GM13976 (cell line): ENCODE measurements at places on chromosomes 4 and X.

DNA sequence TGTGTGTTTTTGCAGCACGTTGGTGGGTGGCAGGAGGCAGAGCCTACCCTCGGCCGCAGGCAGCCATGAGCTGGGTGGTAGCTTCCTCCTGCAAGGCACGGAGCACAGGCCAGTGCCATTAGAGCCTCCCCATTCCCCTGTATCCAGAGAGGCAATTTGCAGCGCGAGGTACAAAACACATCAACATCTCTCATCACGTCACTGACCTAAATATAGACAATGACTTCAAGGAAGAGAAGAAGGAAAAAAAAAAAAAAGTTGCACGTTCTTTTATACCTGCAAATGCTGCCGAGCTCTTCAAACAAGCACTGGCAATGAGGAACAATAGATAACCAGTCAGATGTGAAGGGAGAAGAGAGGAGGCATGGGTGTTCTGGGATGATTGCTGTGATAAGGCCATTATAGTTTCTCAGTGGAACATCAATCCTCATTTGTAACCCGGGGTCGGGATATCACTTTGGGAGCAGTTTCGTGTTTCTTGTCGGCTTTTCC is 159.9 kb downstream of the MGST2 start:
- DNase-seq, result no peak

DNA sequence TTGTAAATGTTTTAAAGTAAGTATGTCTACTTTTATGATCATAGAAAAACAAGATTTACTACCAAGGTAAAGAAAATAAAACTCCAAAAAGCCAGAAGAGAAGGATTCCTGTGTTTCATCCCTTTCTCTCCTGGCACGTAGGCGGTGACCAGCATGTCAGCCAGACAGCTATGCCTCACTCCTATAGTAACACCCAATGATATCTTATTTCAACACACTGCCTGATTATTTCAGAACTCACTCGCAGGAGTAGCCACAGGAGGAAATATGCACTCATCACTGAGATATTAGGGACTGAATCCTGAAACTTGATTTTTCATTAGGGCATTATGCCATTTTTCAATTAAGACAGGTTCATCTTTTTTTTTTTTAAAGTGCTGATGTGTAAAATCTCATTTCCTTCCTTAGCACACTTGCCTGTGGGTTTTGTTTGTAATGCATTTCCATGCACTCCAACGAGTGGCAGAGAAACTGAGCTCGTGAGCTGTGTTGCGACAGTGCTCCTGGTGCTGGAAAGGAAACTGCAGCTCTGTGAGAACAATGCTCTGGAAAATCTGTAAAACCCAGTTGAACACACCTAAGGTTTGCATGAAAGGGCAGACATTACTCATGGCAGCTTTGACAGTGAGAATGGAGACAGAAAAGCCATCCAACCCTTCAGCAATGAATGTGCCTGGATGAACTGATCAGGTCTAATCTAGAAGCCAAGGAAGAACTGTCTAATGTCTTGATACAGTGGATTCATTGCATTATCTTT is 18.2 kb downstream of the RAI2 start:
- no peak for DNase-seq

GRCh38 chrX:124455966-124456365 is 109.6 kb downstream of the SH2D1A start:
- DNase-seq, result no peak

DNA sequence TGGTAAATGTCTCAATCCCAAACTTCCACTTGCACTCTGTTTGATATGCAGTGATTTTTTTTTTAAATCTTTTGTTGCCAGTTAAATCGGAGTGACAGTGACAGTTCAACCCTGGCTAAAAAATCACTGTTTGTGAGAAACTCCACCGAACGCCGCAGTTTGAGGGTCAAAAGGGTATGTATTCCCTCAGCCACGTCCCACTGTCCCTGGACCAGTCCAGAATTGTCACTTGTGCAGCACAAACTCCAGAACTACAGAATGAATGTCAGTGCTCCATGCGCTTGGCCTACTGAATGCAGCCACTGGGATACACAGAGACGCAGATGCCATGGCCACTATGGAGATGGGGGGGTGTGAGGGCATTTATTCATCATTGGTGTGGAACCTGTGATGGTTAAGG is 34.2 kb downstream of the CLDN22 start:
- DNase-seq, result no peak

DNA sequence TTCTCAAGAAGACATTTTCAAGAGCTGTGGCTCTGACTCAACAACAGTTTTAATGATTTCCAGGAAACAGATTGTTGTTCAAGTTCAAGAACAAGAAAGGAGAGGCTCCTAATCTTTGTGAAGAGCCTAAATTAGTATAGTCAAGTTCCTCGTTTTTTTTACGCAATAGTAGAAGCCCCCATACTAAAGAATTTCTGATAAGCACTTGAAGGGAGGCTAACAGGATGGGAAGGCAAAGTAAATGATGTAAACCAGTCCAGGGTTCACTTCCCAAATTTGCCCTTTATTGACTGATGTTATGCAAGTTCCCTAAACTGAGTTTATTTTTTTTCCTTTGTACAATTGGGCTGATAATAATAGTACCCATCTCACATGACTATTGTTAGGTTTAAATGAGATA is 178.2 kb downstream of the RTL9 start:
- DNase-seq, result no peak

- peak; percentile 72 for DNase-seq
Measured at GRCh38 chr4:3791910-3792542, 25.8 kb downstream of the ADRA2C start.

DNA sequence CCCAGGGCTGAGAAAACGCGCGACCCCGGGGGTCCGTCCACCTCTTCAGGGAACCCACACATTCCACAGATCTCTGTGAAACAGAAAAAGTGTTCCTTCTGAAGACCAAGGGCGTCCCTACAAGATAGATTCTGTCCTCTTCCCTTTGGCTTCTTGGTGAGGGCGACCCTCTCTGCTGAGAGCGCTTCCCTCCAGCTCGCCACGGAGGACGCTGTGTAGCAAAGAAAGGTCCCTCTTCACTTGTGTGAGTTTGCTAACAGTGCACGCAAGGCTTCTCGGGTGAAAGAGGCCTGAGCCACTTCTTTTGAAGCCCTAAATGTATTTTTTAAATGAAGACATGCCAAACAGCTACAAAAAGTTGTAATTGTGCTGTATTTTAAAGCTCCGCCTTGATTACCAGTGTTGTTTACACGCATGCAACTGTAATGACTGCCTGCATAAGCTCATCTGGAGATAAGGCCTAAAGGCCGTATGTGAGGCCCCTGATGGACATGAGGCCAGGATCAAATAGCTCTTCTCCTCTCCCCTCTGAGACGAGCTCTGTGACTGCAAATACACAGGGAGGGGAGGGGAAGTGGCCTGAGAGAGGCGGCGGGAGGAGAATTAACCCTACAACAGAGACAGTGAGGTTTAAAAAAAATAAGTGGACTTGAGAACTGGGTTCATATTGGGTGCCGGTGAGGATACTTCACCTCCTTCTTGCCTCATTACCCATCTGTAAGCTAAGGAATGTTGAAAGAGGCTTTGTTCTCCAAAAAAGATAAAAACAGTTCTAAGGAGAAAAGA is 95.5 kb downstream of the SOWAHB start:
- no peak for DNase-seq

GRCh38 chr4:1043651-1044468 is 32.4 kb downstream of the FGFRL1 start:
- no peak for DNase-seq

- no peak for DNase-seq
Measured at GRCh38 chrX:140346729-140347128, 158.1 kb downstream of the SOX3 start.

- no peak for DNase-seq
Measured at GRCh38 chr4:154984148-154984547, 203.1 kb downstream of the RBM46 start.

DNA sequence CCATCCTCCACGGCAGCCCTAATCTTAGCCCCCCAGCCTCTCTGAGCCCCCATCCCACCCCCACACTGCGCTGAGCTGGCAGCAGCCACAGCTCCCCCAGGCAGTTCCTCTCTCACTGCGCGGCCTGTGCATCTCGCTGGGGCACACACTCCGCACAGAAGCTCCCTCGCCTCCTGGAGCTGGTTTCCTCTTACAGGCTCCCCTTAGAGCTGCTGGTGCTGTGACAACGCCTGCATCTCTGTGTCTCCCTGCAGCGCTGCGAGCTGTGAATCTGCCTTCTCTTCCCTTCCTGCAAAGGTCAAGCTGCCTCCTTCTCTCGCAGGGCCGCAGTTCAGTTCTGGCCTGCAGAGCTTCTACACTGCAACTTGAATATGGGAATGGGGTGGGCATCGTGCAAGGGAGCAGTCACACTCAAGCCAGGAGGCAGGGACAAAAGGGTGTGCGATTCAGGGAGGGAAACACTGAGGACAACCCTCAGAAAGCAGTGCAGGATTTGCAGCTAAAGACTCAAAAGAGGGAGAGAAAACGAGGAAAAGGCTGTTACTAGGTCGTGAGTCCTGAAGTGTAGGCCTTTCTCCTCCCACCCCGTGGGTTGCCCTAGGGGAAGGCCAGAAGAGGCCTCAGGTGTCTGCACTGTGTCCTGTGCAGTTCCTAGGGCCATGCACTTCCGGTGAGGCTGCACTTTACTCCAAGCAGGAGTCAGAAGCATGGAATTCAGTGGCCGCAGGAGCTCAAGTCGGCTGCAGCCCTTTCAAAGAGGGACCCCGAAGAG is 87.0 kb downstream of the BCOR start:
- DNase-seq, result no peak

DNA sequence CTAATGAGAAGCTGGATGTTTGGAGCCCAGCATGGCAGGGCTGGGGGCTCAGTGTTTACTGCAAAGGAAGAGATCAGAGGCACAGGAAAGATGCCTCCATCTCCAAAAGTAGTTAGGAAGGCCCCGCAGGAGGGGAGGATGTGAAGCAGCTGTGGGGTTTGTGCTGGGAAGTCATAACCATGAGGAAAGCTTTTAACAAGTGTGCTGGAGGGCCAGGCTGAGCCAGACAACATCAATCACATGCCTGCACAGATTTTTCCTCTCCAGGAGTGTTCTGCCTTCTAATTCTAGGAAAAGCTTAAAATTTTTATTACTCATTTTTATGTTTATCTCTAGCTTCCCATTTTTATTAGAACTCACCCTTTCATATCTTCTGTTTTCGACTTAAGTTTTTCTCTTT is 65.4 kb downstream of the GPR82 start:
- DNase-seq, result no peak

GRCh38 chr4:40579983-40580382 is 49.7 kb downstream of the RBM47 start:
- DNase-seq, result no peak

DNA sequence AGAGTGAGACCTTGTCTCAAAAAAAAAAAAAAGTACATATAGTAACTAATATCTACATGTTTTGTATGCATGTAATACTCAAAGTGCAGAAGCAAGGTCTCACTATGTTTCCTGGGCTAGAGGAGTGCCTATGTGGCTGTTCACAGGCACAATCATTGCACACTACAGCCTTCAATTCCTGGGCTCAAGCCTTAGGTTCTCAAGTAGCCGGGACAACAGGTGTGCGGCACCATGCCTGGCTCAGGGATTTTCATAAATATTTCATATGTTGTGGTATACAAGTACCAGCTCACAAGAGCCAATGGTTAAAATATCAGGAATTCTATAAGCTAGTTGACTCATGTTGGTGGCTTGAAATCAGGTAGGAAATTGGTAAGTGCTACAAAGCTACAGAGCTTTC is 94.8 kb downstream of the LARP7 start:
- no peak for DNase-seq

GRCh38 chrX:111119341-111119740 is 23.4 kb downstream of the PAK3 start:
- DNase-seq, result no peak

DNA sequence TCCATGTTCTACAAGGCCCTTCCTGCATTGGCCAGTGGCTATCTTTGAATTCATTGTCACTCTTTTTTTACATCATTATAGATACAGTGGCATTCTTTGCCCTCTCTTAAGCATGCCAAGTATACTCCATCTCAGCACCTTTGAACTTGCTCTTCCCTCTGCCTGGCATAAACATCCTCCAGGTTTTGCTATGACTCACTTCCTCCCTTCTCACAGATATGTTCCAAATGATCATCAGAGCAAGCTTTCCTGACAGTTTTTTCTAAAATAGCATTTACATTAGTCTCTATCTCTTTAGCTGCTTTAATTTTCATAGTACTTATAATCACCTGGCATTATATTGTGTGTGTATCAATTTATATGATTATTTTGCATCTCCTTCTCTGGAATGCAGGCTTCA is 553.3 kb upstream of the MAGEB2 start:
- DNase-seq, result no peak

- DNase-seq, result no peak
Measured at GRCh38 chr4:14700544-14700943, 301.7 kb upstream of the CPEB2 start.

GRCh38 chrX:85379174-85379907 is at the start of gene POF1B:
Gene POF1B (minus strand): TSS chrX:85379665. CDS start chrX:85379454, 211 bp downstream.
- DNase-seq, result no peak

DNA sequence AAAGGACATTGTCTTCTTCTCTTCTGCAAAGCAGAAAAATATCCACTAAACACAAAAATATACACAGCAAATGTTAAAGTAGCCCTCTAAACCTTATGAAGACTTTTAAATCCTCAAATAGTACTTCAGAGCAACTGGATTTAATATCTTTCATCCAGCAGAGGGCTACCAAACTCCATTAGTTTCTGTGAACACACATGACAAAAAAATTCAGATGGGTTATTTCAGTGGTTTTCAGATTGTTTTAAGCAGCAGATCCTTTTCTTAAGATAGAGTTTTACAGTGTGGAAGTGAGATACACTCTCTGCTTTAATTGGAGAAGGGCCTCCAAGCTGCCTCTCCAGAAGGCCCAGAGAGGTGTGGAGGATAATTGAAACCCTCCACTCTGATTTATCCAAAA is 56.7 kb downstream of the ANK2 start:
- peak; percentile 6 for DNase-seq

GRCh38 chr4:123304151-123304964 is 92.2 kb upstream of the SPRY1 start:
- no peak for DNase-seq

GRCh38 chr4:3467601-3468031 is 4.5 kb downstream of the DOK7 start:
- DNase-seq, result no peak

GRCh38 chrX:133402042-133402453 is 13.2 kb downstream of the GPC4 start:
- DNase-seq, result no peak

- DNase-seq, result no peak
Measured at GRCh38 chrX:20454117-20454516, 187.4 kb upstream of the RPS6KA3 start.

GRCh38 chr4:148955564-148956297 is 513.5 kb upstream of the NR3C2 start:
- DNase-seq, result no peak

- DNase-seq, result no peak
Measured at GRCh38 chr4:185872747-185873380, 60.9 kb upstream of the SORBS2 start.

DNA sequence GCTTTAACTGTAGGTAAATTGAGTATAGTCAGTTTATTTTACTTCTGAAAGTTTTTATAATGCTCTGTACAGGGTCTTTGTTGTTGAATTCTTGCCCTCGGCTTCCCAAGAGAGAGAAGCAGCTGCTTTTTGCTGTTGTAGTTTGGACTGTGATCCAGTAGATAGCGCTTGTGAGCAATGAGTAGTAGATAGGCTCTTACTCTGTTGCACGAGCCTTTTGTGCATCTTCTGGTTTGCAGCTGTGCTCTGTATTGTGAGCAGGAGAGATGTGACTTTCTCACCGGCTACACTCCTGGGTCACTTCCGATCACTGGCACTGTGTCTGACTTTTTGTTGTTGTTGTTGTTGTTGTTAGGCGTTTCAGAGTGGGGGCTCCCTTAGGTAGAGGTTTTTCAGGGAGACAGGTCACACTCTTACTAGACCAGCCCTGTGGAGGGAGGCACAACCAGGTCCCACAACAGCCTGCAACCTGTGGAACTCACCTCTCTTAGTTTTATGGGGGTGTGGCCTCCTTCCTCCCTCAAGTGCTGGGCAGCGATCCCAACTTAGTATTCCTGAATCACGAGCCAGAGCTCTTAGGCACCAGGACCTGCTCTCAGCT is 822.1 kb upstream of the GALNTL6 start:
- DNase-seq, result peak; percentile 21
